ENCODE measurements at places on chromosomes 5 and 9.

- DNase-seq: no peak
These were observed 232.1 kb downstream of the CDH12 start for GRCh38 chr5:22621084-22621483.

GRCh38 chr5:35707659-35708058 lies 90.0 kb downstream of the SPEF2 start:
- no peak for DNase-seq

- peak; percentile 77 for DNase-seq
These were observed at the start of gene DBN1 for GRCh38 chr5:177473443-177474001. Gene DBN1 (minus strand): TSS chr5:177473634. CDS start chr5:177473521, 113 bp downstream.

DNA sequence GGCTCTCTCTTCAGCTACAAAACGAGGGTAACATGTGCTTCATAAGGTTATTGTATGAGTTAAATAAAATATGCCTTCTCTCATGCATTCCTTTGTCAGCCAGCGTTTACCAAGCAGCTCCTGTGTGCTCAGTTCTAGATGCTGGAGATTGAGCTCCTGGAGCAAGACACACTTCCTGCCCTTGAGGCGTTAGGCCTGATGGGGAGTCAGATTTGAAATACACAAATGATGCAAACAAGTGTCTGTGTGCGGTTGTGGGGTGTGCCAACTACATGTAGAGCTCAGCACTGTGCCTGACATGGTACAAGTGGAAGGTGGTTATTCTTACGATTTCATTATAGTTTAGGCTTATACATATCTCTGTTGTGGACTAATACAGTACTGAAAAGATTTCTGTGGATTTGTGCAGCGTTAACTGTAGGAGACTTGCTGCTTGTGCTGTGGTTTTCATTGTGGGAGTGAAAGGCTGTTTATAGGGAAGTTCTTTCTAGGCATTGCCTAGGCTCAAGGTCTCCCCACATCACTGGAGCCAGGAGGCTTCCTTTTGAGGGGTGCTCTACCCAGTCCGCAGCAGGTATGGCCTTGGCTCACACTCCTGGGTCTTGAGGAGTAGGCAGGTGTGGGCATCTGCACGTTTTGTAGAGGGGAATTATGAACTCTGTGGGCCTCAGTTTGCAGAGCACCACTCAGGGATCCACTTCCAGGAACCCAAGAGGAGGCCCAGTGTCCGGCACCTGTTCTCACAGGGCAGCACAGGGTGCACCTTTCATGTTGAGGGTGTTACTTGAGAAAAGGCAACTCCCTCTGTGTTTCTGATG lies 39.8 kb upstream of the ANGPTL2 start:
- no peak for DNase-seq

GRCh38 chr9:79623799-79624721 lies 52.3 kb downstream of the TLE4 start:
- no peak for DNase-seq

- DNase-seq: no peak
These were observed 301.0 kb downstream of the ARL15 start for GRCh38 chr5:54009357-54009756.

DNA sequence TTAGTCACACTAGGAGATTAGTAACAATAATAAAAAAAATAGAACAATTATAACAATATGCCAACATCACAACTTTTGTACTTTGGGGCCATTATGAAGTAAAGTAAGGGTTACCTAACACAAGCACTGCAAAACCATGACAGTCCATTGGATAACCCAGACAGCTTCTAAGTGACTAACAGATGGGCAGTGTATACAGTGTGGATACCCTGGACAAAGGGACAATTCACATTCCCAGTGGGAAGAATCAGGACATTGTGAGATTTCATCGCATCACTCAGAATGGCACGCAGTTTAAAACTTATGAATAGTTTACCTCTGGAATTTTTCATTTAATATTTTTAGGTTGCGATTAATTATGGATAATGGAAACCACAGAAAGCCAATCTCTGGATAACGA lies 45.6 kb upstream of the JADE2 start:
- no peak for DNase-seq

DNA sequence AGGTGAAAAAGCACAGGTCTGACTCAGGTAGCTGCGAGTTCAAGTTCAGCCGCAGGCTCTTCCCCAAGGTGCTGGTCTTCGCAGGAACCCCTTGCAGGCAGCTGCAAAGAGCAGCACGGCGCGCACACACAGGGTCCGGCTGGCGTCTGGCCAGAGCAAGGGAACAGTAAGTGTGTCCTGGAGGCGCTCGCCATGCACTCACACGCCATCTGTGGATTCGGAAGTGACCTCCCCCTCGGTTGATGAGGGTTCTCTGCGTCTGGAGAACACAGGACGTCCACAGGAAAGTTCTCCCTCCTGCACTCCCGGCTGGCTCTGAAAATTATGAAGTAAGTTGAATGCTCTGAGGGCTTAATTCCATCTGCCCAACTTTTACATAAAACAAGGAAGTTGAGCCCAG lies 14.0 kb upstream of the EGFL7 start:
- DNase-seq: no peak

DNA sequence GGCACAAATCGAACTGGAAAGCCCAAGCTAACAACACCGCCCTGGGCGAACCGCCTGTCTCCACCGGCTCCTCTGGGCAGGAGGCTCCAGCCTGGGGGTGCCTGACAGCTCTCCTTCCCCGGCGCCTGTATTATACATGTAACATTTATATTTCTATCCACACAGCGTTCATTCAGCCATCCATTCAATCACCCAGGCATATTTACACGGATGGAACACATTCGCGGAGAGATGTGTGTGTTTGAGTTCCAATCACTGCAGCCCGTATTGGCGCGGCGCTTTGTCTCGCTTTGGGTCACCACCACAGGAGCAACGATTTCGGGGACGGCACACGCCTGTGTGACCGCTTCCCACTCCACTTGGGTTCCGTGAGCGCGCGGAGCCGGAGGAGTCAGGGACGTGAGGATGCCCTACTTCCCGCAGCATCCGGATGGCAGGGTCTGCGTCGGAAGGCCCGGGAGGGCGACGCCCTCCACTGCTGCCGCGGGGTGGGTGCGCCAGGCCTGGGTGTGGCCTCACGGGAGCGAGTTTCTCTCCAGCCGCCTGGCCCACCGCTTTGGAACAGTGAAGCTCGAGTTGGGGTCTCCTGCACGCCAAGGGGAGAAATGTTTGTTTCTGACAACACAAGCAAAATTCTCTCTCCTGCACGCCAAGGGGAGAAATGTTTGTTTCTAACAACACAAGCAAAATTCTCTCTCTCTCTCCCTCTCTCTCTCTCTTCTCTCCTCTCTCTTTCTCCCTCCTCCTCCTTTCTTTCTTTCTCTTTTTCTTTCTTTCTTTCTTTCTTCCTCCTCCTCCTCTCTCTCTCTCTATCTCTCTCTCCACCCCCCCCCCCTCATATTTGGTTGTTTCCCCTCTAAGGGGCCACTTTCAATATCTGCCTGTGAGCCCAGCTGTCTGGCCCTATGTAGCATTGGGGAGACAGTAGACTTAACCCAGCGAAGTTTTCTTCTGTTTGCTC lies 1.1 kb upstream of the SV2C start:
- DNase-seq: no peak

- no peak for DNase-seq
These were observed 244.3 kb upstream of the WWC1 start for GRCh38 chr5:168047043-168047668.

- no peak for DNase-seq
These were observed 219.2 kb upstream of the MAP3K1 start for GRCh38 chr5:56596155-56596554.

DNA sequence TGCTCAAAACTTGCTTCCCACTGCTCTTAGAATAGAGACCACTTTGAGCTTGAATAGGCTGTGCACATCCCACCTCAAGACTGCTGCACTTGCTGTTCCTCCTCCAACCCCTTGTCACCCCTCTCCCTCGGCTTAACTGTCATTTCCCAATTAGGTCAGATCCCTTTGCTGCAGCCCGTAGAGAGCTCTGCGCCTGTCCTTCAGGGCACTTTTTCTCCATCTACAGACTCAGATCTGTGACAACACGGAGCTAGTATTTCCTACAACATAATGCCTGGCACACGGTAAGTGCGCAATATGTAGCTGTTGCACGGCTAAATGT lies 485 bp upstream of the HABP4 start:
- DNase-seq: no peak

DNA sequence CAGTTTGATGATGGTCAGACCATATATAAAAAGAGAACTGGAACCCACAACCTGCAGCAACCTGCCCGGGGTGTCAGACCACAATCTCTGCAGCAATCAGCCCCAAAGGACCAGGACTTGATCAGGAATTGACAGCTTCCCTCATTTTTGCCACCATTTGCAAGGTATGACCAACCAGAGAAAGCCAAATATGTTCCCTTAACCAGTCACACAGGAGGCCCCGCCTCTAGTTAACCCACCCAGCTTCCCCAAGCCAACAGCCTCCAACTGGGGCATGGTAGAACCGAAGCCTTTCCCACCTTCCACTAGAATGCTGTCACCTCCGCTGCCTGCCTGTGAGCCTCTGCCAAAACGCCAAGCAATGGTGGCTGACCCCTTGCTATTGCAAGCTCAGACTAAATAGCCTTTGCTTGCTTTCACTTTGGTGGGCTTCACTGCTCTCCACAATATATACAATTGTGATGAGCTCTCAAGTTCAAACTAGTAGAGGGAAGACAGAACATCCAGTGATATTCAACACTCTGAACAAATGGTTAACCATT lies 86.3 kb downstream of the AK8 start:
- no peak for DNase-seq

- no peak for DNase-seq
These were observed 224.1 kb upstream of the ISL1 start for GRCh38 chr5:51159164-51159563.

GRCh38 chr9:89664010-89664409 lies 59.2 kb downstream of the GADD45G start:
- DNase-seq: no peak
